ENCODE measurements at places on chromosomes 16 and 17. TPM values are rescaled to one million over a fixed set of nuclear protein-coding genes. Genes with fewer than 3 reads are reported as not detected.

Gene MYO15B
- total RNA-seq, result 0.37 TPM

Gene HP
- 17.7 TPM for total RNA-seq

Gene CRHR1
- not detected for total RNA-seq

Gene DPEP3
- not detected for total RNA-seq

Gene TERB1
- total RNA-seq, result not detected

Gene ODF4
- not detected for total RNA-seq

Gene CBX4
- total RNA-seq, result 9.5 TPM

Gene EPX
- not detected for total RNA-seq

Gene LGALS9C
- not detected for total RNA-seq

Gene AOC2
- 1.4 TPM for total RNA-seq

Gene GNAO1
- not detected for total RNA-seq

Gene KLHL10
- not detected for total RNA-seq

Gene ANKFN1
- not detected for total RNA-seq

Gene MT1X
- total RNA-seq, result 32.3 TPM

Gene KRT33B
- total RNA-seq, result not detected

Gene C16orf95
- 2.2 TPM for total RNA-seq

Gene ABCC1
- 53.6 TPM for total RNA-seq

Gene CLEC18B
- not detected for total RNA-seq

Gene LCAT
- 8.5 TPM for total RNA-seq

Gene SOX15
- 0.20 TPM for total RNA-seq

Gene RASD1
- 101 TPM for total RNA-seq

Gene GLYR1
- total RNA-seq, result 30.7 TPM

Gene FZD2
- 22.6 TPM for total RNA-seq

Gene EVI2B
- total RNA-seq, result 2.9 TPM

Data from cardiac ventricle fibroblast (primary cell).